ENCODE measurements at places on chromosomes 1 and 21. TPM values are rescaled to one million over a fixed set of nuclear protein-coding genes. Genes with fewer than 3 reads are reported as not detected.

NBPF12 gene
- polyA plus RNA-seq: 4.5 TPM

SRGAP2 gene
- 11.4 TPM for polyA plus RNA-seq

MFSD2A gene
- polyA plus RNA-seq: 10.0 TPM

LCE2C gene
- not detected for polyA plus RNA-seq

CD48 gene
- polyA plus RNA-seq: 3.2 TPM

C1orf94 gene
- polyA plus RNA-seq: not detected

VN1R5 gene
- polyA plus RNA-seq: not detected

AMPD2 gene
- polyA plus RNA-seq: 21.1 TPM

S1PR1 gene
- polyA plus RNA-seq: 14.2 TPM

F13B gene
- polyA plus RNA-seq: not detected

GPR161 gene
- polyA plus RNA-seq: 1.4 TPM

TSPAN2 gene
- 14.6 TPM for polyA plus RNA-seq

CNIH3 gene
- 7.6 TPM for polyA plus RNA-seq

RGSL1 gene
- polyA plus RNA-seq: not detected

TMEM50B gene
- polyA plus RNA-seq: 63.7 TPM

SLC35E2B gene
- 11.3 TPM for polyA plus RNA-seq

PWP2 gene
- polyA plus RNA-seq: 0.84 TPM

BCAR3 gene
- 28.4 TPM for polyA plus RNA-seq

USH2A gene
- polyA plus RNA-seq: not detected

LORICRIN gene
- not detected for polyA plus RNA-seq

B3GALT2 gene
- 2.2 TPM for polyA plus RNA-seq

GJA9 gene
- not detected for polyA plus RNA-seq

ERICH3 gene
- not detected for polyA plus RNA-seq

ALPL gene
- 133 TPM for polyA plus RNA-seq

TESK2 gene
- polyA plus RNA-seq: 1.6 TPM

E2F2 gene
- not detected for polyA plus RNA-seq

PTGFRN gene
- 16.4 TPM for polyA plus RNA-seq

GNAT2 gene
- polyA plus RNA-seq: not detected

C21orf58 gene
- polyA plus RNA-seq: 0.67 TPM

Measured in kidney (tissue), 22 donors.